Activated T-helper 17 cell treated with anti-CD3 and anti-CD28 coated beads, Interleukin-2, amount 50 U/mL, for 72 hours (primary cell): ENCODE measurements at places on chromosomes 12 and 14. TPM values are rescaled to one million over a fixed set of nuclear protein-coding genes. Genes with fewer than 3 reads are reported as not detected.

DNA sequence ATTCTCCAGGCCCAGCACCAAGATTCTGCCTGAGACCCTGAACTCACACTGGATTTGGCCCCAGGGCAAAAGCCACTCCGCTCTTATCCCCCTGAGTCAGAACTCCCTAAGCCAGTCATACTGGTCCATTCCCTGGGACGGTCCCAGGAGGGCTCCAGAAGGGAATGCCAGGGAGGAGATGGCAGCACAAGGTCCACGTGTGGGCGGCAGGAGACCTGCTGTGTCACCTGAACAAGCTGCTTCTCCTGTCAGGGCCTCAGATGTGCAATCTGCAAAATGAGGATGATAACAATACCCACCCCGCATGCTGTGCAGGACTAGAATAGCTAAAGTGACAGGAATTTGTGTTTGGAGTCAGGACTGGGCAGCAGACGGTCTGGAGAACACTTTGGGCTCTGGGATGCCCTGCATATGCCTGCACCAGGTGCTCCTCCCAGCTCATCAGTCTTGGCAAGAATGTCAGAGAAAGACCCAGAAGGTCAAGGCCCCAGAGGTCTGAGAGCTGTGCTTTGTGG lies 40.3 kb downstream of the CMKLR1 start:
- ATAC-seq: no peak

DNA sequence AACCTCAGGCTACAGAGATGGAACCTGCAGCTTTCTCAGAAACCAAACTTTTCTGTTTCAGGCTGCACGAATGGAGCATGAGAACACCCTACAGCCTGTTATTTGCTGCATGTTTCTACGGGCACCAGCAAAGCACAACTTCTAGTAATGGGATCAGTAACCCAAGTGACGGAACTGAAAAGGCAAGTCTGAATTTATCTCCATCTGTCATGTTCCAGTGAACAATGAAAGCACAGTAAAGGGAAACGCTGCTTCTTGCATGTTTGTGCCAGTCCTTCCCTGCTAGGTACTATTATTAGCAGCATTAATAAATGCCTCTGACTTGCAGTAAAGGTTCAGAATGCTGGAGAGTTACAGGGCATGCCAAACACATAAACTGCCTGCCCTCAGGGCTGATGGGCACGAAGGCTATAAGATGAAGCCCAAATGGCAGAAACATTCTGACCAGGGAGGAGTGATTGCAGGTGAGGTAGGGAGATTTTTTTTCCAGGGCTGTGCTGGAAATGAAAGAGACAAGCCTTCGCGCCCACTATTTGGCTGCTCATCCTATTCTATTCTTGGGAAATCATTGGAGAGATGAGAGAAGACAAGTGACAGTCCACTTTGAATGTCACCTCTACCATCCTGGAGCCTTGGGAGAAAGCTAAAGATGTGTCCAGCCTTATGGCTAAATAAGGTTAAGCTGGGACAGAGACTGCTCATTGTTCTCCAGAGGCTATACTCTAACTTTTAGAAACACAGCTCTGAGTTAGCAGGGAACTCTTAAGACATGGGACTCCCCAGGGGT lies 100.4 kb upstream of the PLXNC1 start:
- no peak for ATAC-seq

- no peak for ATAC-seq
These were observed 173.0 kb downstream of the CALM1 start for GRCh38 chr14:90569606-90570387.

GRCh38 chr12:56013482-56013881 lies 7.4 kb upstream of the IKZF4 start:
- ATAC-seq: no peak

GRCh38 chr12:84964048-84964447 lies 51.4 kb upstream of the SLC6A15 start:
- ATAC-seq: no peak

GRCh38 chr12:113292547-113292946 lies 42.4 kb downstream of the SLC8B1 start:
- ATAC-seq: no peak

Gene LHX5
- total RNA-seq: not detected

- ATAC-seq: no peak
These were observed 159.8 kb upstream of the LRIG3 start for GRCh38 chr12:59080101-59080500.

GRCh38 chr12:12897302-12897701 lies 5.9 kb downstream of the GPRC5A start:
- ATAC-seq: no peak

DNA sequence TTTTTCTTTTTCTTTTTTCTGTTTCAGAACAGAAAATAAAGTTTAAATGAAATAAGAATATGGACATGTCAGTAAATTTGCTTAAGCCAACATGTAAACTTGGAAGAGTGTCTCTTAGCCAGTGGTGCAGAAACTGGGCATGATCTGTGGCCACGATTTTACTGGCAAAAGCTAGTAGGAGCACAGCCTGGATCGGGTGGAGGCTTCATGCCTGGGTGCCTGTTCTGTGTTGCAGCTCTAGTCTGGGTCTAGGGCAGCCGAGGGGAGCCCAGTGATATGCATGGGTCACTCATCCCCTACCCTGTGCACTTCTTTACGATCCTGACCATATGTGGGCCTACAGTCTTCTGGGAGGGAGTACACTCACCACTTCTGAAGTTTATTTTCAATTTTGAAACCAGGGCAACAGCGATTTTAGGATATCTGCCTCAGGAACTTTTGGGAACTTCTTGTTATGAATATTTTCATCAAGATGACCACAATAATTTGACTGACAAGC lies 45.6 kb upstream of the SMCO2 start:
- ATAC-seq: no peak

GRCh38 chr12:91224401-91224800 lies 41.8 kb upstream of the DCN start:
- no peak for ATAC-seq

Gene SLC25A47
- total RNA-seq: not detected

- no peak for ATAC-seq
These were observed 865.4 kb upstream of the TMEM132C start for GRCh38 chr12:127401536-127401935.

DNA sequence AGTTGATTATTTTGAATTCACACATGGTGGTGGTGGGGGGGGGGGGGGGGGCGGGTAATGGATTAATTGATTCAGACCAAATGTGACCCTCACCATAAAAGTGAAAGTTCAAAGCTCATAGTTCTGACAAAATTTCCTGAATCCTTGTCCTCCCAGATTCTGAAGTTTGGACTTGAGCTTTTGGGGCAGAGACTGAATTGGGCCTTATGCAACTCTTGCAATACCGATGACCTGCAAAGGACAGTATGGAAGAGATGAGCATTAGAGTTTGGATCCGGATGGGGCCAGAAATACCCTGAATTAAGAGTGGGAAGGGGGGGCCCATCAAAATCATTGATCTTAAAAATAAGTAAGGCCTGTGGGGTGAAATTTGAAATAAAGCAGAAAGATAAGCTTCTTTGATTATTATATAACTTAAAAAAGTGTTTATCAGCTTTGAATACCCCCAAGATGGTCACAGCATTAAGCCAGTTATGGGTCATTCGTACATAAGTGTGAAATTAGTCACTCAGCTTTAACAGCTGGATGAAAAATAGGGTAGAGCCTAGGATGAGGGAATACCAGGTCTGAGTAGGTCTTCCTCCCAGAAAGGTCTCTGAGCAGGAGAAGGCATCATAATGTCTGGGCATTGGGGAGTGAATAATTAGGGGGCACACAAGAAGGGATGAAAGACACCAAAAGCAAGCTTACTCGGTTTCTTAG lies 2.1 kb upstream of the PYGL start:
- ATAC-seq: no peak

DNA sequence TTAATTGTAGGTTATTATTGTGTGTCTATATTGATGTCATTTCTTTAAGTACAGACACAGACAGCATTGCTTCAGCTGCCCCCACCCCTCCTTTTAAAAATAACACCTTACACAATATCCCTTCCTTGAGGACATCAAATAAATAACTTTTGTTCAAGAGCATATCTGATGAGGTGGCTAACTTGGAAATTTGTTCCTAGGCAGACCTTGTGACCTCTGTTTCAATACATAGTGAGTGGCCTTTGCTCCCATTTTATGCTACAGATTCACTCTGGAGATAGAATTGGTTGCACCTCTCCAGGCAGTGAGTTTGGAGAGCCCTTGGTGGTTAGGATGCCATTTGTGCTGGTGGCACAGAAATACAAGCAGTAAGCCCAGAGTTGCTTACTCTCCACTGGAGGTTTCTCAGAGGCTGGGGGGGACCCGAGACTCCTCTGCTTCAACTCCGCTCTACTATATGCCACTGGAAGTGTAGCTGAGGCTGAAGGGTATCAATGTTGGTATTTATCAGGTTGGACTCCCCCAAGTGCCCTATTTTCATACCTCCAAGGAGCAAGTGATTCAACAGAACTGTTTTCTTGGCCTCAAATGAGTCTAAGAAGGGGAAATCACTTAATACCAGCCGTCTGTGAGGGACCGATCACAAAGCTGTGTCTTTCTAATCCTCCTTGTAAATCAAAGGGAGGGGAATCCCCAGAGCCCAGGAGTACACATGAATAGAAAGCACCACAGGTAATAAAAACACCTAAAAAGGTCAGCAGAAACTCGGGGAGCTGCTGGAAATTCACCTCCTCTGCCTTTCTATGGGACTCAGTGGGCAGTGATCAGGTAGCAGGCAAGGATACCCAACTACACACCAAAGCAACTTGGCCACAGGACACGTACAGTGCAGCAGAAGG lies 463.1 kb downstream of the RAD51B start:
- ATAC-seq: peak; percentile 73

- ATAC-seq: peak; percentile 61
These were observed 26.3 kb upstream of the PTGDR start for GRCh38 chr14:52241087-52241793.
